ENCODE measurements at places on chromosomes 5 and 9.

GRCh38 chr5:131466171-131466766 lies 168.8 kb downstream of the RAPGEF6 start:
- DNase-seq, result no peak

GRCh38 chr9:114790521-114790920 lies 15.3 kb downstream of the TNFSF15 start:
- no peak for DNase-seq

GRCh38 chr5:124923131-124923530 lies 176.7 kb upstream of the ZNF608 start:
- no peak for DNase-seq

GRCh38 chr5:9621379-9621903 lies 8.7 kb downstream of the TAS2R1 start:
- DNase-seq, result no peak

GRCh38 chr9:99235069-99235468 lies 13.0 kb downstream of the SEC61B start:
- DNase-seq, result no peak
